ENCODE measurements at places on chromosomes 13 and 19.

DNA sequence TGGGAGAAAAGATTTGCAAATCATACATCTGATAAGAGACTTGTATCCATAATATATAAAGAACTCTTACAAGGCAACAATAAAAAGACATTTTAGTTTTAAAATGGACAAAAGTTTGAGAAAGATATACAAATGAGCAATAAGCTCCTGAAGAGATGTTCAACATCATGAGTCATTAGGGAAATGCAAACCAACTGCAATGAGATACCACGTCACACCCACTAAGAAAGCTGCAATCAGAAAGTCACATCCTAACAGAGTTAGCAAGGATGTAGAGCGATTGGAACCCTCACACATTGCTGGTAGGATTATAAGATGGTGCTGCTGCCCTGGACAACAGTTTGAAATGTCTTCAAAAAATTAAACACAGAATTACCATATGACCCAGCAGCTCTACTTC is 50.3 kb downstream of the GSX1 start:
- DNase-seq, result no peak

DNA sequence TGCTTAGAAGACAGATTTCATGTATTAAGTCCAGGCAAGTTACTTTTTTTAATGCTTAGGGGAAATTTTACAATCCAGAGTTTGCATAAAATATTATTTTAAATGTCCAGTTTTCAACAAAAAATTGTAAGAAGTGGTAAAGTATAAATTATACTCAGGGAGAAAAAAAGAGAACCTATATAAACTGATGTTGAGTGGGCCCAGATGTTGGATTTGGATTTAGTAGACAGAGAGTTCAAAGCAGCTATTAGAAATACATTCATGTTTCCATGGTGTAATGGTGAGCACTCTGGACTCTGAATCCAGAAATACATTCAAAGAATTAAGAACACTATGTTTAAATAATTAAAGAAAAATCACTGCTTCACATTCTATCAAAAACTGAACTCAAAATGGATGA is 349.9 kb upstream of the ZNF507 start:
- no peak for DNase-seq

DNA sequence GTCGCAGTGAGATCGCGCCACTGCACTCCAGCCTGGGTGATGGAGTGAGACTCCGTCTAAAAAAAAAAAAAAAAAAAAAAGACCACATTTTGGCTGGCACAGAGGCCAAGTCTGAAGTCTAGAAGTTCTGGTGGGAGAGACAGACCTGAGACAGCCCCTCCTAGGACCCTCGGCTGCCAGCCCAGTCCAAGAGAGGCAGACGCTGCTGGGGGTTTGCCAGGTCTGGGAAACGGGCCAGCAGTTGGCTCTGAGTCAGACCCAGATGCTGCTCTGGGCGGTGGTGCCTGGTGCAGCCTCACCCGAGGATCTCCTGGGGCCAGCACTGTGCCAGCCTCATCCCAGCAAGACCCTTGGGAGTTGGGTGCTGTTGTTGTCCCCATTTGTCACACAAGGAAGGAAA is 5.8 kb downstream of the FCHO1 start:
- no peak for DNase-seq

GRCh38 chr19:48595171-48595570 is 11.4 kb upstream of the SPACA4 start:
- no peak for DNase-seq

GRCh38 chr13:23986619-23987018 is 89.3 kb upstream of the C1QTNF9B start:
- DNase-seq, result no peak

- no peak for DNase-seq
These were observed 33.0 kb downstream of the LYL1 start for GRCh38 chr19:13069415-13070359.

GRCh38 chr13:58329746-58330145 is 698.2 kb downstream of the PCDH17 start:
- DNase-seq, result no peak

DNA sequence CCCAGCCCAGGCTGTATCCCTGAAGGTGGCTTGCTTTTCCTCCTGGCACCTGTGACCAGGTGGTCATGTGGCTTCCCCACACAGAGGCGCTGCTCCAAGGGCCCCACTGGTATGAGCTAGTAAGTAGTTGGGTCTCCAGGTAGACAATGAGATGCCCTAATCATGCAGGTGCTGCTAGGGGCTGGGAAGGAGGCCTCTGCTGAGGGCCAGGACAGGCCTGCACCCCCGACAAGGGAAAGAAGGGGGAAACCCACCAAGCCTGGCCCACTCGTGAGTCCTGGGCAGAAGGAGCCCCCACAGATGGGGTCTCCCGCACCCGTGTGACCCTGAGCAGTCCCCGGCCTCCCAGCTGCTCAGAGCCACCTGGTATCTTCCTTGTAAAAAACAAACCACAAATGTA is 13.2 kb downstream of the PEX11G start:
- DNase-seq, result no peak

GRCh38 chr19:4970558-4971423 is 1.9 kb downstream of the KDM4B start:
- DNase-seq, result no peak

DNA sequence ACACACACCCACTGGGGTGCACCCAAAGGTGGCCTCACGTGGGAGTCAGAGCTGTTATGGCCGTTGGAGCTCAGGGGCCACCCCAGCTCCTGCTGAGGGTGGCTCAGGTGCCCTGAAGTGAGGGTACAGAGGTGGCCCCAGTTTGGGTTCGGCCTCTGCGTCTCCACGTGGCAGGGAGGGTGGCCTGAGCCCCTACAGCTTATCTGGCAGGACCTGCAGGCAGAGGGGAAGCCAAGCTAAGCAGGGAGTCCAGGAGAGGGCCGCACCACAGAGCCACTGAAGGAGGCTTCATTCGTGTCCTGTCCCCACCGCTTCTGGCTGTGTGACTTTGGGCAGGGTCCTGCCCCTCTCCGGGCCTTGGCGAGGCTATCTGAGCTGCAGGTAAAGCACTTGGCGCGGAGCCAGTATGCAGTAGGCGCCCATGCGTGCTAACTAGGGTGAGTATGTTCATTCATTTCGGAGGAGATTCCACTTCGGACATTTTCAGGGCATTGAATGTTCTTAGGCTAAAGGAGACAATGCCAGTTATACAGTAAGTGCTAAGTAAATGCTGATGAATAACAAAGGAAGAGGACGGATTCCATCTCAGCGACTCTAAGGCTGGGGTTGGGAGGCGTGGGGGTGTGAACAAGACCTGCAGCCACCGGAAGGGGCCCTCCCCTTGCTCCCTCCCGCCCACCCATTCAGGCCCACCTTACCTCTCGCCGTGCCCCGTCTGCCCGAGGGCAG is 4.9 kb downstream of the REX1BD start:
- DNase-seq, result no peak

GRCh38 chr13:46297361-46297811 is 85.7 kb downstream of the LRRC63 start:
- no peak for DNase-seq

GRCh38 chr13:26528527-26528926 is 29.0 kb upstream of the WASF3 start:
- no peak for DNase-seq

DNA sequence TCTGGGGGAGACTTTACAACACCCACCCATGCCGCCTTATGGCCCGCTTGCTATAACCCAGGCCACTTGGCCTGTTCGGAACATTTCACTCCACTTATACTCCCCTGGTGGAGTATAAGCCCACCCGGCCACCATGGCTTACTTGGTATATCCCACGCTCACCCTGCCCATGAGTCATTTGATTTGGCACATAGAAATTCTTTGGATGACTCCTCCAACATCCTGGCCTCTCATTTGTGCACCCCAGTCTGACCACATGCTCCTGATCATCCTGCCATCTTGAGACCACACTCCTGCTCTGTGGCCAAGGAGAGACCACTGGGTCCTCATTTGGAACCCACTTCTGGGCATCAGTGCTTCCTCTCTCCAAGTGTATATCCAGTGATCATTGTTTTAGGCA is 5.2 kb downstream of the SPACA6 start:
- no peak for DNase-seq

DNA sequence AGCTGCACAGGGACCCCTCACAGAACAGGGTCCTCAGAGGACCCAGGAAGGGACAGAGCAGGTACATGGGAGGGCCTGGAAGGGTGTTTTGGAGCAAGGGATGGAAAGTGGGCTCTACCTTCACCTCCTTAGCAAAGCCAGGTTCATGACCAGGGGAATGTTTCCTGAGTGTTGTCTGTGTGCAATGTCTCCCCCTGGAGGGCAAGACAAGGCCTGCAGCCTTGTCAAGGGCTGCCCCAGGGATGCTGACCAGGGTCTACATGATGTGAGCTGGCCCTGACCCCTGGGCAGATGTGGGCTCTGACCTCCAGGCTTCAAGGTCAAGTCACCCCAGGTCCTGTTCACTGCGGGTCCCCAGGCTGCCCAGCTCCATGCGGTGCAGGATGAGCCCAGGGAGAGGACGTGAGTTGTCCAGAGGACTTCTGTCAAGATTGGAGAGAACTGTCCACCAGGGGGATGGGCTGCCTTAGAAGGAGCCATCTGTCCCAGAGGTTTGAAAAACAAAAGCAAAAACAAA is 1.0 kb upstream of the CEACAM1 start:
- peak; percentile 53 for DNase-seq

DNA sequence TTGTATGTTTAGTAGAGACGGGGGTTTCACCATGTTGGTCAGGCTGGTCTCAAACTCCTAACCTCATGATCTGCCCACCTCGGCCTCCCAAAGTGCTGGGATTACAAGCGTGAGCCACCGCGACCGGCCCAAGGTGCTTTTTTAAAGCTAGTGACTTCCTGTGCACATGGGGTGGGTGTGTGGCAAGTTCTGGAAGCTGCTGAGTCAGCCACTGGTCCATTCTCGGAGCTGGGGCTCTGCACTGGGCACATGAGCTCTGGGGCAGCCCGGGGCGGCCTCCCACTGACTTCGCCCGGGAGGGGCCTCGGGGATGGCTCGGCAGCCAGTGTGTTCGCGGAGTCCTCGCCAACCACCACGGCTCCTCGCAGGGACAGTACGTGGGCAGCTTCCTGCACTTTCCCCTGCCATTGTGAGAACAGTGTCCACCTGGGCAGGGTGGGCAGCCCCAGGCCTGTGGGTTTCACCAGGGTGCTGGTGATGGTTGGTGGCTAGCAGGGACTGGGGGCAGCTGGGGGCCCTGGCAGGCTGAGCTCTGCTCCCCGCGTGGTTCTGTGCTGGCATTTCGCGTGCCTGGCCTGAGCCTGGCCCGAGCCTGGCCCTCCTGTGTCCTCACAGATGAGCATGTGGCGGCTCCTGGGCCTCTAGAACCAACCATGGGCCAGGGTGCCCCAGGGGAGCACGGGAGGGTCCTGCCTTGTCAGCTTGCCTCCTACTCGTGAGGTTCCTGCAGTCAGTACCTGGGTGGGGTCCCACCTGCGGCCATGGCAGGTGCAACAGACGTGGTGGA is 12.2 kb downstream of the CBARP start:
- DNase-seq, result no peak

DNA sequence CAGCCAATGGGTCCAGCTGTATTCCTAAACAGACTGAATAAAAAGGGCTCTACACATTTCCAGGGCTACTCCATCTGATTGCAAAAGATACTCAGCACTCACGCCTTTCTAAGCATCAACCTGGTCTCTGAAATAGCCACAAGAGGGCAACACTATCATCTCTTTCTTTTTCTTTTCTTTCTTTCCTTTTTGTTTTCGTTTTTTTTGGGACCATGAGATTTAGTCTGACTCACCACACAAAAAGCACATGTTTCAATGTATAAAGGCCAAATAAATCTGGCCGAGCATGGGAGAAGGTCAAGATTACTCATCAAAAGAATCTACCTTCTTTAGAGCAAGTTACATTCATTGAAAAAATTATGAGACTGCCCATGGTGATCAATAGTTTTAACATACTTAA is 805.6 kb upstream of the ARGLU1 start:
- no peak for DNase-seq

DNA sequence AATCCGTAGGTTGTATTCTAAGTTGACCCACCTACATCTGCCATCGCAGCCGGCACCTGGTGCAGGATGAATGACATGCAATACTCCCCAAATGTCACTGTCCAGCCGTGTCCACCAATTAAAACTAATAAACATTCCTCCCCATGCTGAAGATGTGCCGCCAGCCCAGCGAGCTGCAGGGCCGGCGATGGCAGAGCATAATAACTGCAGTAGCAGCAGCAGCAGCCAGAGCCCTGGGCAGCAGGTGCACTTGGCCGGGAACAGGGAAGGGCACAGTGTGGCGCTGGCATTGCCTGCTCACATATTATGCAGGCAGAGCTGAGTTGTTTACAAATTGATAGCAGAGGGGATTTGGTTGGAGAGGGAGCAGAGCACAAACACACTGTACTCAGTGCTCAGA is 754.9 kb downstream of the OLFM4 start:
- DNase-seq, result no peak

- DNase-seq, result no peak
These were observed 10.2 kb upstream of the N4BP2L2 start for GRCh38 chr13:32548837-32549236.

DNA sequence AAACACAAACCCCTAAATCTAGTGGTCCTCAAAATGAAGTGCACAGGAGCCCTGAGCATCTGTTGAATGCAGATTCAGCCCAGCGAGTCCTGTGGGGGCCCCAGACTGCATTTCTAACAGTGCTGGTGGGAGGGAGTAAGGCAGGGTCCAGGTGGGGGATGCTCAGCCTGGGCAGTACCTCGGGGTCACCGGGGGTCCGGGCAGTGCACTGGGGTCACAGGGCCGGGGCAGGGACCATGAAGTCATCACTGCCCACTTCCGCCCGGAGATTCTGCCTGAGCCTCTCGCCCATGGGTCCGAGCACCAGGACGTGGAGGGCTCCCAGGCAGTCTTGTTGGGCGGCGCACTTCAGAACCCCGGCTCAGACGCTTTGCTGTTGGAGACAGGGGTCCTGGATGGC is 838 bp upstream of the ATP4B start:
- DNase-seq, result no peak

GRCh38 chr19:964761-965694 is 19.1 kb upstream of the WDR18 start:
- no peak for DNase-seq

- DNase-seq, result no peak
These were observed 14.2 kb downstream of the WBP4 start for GRCh38 chr13:41075485-41075884.

DNA sequence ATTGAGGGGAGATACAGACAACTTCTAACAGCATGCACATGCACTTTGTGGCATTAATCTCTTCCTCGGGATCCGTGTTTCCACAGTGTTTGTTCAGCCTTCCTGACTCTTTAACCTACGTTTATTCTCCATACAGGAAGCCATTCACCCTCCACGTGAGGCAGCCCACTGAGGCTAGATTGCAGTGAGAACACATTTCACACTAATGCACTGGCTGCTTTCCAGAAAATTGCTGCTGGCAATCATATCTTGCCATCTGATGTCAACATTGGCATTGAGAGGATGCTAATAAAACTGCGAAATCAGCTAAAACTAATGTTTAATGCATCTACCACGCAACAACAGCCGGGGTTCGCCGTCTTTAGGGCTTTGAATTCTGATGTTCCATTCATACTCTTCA is 30.0 kb downstream of the DCLK1 start:
- DNase-seq, result no peak

DNA sequence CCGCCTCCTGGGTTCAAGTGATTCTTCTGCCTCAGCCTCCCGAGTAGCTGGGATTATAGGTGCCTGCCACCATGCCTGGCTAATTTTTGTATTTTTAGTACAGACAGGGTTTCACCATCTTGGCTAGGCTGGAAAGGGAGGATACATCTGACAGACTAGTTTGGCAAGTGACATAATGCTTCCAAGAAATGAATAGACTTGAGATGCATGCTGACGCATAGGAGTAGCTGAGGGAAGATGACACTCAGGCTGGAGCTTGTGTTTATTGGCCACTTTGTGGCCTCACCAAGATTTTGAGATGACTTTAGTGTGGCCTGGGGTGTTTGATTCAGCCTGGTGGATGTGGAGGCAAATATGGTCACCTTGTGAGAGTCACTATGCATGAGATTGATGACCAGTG is 4.0 kb downstream of the ZNF586 start:
- DNase-seq, result no peak

Data from effector CD8-positive, alpha-beta T cell (primary cell).